Smooth muscle cell of bladder (primary cell): ENCODE measurements at places on chromosomes 4 and X. TPM values are rescaled to one million over a fixed set of nuclear protein-coding genes. Genes with fewer than 3 reads are reported as not detected.

The EGFL6 gene
- 0.28 and 1.00 TPM in 2 replicates for total RNA-seq

The NELFA gene
- total RNA-seq, result 10.5 and 11.6 TPM in 2 replicates

The IGFBP7 gene
- 255 and 405 TPM in 2 replicates for total RNA-seq

The SORBS2 gene
- total RNA-seq, result 2.4 and 2.5 TPM in 2 replicates

The WDR17 gene
- total RNA-seq, result 1.5 and 1.6 TPM in 2 replicates

The MAPK10 gene
- total RNA-seq, result 14.4 and 26.0 TPM in 2 replicates

The STAP1 gene
- total RNA-seq, result not detected in 2 replicates

The SASH3 gene
- total RNA-seq, result not detected in 2 replicates

The TCP11X2 gene
- total RNA-seq, result not detected in 2 replicates

The CT55 gene
- not detected in 2 replicates for total RNA-seq

The PGAM4 gene
- total RNA-seq, result not detected in 2 replicates

The PRR32 gene
- total RNA-seq, result not detected in 2 replicates

The SAGE1 gene
- under 0.01 TPM in 1 of 2 replicates, not detected in the other for total RNA-seq

The CPLX1 gene
- total RNA-seq, result not detected in 2 replicates

The BRS3 gene
- total RNA-seq, result not detected in 2 replicates

The PDGFRA gene
- 425 and 502 TPM in 2 replicates for total RNA-seq

The MAGEA11 gene
- under 0.01 and 0.09 TPM in 2 replicates for total RNA-seq
